ENCODE measurements at places on chromosomes 5 and 9.

- peak; percentile 68 for DNase-seq
These were observed 4.2 kb upstream of the ENTPD8 start for GRCh38 chr9:137445275-137445807.

GRCh38 chr9:35162605-35163315 is 951 bp downstream of the UNC13B start:
- DNase-seq: no peak

- no peak for DNase-seq
These were observed 83.3 kb downstream of the ZNF354C start for GRCh38 chr5:179143446-179143845.

DNA sequence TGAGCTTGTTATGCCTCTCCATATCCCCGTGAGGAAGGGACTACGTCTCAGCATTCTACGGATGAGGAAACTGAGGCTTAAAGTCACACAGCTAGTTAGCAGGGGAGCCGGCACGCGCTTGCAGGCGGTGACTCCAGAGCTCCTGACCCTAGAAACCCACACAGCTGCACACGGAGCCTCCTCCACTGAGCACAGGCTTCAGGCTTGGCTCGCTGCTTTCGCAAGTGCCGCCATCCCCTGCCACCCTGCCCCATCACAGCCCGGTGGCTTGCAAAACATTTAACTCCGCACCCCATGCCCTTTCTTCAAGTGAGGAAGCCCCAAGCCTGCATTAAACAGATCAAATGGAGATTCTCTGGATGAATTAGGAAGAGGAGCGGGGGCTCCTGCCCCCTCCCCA is 138.3 kb downstream of the HSD17B3 start:
- DNase-seq: no peak

DNA sequence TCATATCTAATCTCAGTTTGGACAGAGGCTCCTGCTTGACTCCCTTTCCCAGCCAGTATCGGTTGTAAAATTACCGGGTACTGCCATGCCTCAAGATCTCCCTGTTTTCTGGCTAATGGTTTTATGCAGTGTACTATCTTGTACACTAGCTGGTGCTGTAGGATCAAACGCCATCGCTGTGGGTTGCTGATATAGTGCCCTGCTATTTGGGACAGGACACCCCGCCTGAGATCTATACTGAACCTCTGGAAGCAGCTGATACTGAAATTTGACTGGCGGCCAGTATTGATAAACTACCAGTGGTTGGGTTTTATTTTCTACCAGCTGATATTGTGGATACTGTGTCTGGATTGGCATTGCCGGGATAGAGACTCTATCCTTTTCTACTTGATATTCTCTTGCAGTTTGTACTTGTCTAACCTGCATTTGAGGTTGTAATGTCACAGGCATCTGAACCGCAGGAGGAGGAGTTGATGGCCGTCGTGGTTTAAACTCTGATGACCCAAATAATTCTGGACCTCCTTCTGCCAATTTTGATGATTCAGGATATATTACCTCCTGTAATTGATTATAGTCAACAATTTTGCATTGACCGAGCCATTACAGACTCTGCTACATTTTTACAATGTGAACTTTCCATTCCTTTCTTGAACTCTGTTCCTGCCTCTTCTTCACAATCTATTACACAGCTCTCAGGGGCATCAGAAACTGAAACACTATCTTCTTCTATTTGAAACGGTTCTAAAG is 112.5 kb upstream of the LARP1 start:
- no peak for DNase-seq

DNA sequence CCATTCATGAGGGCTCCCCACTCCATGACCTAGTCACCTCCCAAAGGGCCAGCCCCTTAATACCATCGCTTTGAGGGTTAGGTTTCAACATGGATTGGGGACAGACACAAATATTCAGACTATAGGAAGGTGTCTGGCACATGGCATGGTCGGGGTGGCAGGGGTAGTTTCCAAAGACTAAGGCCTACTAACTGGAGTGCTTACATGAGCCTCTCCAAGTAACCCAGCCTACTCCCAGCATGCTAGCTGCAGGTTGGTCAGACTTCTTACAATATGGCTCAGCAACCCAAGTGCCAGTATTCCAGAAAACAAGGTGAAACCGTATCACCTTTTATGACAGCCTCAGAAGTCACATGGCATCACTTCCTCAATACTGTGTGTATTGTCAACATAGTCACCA is 19.9 kb upstream of the OTULINL start:
- DNase-seq: no peak

DNA sequence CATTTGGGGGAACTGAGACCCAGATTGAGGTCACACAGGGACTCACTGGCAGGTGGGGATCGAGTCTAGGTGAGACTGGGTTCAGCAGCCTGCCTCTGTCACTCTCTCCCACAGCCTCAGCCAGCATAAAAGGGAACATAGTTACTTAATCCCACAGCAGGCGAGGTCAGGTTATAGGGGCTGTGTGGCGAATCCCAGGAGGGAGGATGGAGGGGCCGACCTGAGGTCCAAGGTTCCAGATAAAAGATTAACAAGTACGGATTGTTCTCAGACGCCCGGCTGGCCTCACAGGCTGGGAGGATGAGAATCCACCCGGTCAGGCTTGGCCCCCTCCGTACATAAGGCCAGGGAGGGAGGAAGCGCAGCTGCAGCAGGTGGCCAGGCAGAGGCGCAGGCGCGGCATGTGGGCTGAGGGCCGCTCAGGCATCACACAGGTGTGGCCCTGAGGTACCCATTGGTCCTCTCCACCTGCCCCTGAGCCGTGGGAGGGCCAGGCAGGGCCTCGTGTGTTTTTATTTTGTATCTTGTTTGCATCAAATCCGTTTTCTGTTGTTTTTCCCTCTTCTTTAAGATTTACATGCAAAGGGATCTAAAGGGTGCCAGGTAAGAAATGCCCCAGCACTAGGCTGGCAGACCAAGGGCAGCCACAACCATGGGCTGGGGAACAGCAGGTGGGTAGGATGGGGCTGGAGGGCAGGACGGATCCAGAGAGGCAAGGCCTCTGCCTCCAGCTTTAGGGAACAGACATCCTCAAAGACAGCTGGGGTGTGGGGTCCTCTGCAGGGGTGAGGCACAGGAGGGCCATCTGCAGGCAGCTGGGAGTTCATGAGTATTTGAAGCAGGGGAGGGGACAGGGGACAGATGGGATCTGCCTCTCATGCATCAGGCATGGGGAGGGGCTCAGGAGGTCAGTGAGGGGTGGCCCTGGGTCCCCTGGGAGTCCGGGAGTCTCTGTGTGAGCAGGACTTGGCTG is 3.6 kb downstream of the SUSD3 start:
- DNase-seq: no peak

DNA sequence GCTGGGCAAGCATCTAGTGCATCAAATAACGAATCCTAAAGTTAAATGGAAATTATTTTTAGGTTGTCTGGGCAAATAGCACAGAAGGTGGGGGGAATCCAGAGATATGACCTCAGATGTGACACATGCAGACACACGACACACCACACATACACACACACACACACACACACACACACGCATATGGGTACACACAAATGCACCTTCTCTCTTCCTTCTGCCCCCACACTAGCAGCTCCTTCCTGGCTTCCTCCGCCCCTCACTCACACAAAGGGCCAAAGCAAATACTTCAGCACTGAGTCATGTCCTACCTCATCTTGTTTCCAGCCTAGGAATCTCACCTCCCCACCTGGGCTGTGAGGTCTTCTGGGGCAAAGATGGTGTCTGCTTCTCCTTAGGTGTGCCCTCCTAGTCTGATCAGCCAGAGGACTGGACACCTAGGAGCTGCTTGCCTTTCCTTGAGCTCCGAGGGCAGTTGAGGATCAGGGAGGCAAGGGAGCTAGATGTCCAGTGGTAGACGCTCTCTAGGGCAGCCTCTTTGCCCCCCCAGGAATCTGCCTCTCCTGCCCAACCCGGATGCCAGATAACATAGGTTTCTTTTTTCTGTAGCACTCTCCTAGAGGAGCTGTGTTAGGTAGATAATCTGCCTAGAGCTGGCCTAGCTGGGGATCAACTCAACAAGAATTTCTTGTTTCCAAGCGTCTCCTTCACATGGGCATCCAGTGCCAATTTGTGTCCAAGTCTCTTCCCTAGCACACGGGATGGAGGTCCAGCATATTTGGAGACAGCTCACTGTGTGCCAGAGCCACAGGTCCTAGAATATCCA is 14.3 kb upstream of the JADE2 start:
- no peak for DNase-seq

DNA sequence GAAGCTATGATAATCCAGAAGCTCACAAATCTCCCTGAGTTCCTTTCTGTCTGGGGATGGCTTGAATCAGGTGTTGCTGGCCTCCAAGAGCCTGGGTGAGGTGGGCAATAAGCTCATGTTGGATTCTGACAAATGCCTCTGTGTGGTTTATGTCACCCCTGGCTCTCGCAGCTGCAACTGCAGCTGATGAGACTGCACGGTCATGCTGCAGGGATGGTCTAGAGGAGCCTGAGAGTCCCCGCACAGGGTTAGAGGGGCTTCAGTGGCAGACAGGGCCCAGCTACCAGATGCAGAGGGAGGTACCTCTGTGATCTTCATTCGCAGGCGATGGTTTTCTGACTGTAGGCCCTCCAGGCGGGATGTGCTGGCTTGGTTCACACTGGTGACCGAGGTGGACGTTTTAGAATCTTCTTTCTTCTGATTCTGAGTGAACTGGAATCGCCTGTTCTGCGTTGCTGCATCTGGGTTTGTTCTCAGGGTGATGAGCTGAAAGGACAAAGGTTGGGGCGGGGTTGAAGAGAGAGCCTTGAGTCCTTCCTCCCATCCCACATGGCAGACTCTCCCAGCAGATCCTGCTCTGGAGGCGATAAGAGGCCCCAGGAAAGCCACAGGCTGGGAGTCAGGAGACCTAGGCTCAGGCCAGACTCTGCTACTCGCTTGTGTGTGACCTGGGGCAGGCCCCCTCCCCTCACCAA is 47.6 kb upstream of the TBC1D2 start:
- DNase-seq: no peak

DNA sequence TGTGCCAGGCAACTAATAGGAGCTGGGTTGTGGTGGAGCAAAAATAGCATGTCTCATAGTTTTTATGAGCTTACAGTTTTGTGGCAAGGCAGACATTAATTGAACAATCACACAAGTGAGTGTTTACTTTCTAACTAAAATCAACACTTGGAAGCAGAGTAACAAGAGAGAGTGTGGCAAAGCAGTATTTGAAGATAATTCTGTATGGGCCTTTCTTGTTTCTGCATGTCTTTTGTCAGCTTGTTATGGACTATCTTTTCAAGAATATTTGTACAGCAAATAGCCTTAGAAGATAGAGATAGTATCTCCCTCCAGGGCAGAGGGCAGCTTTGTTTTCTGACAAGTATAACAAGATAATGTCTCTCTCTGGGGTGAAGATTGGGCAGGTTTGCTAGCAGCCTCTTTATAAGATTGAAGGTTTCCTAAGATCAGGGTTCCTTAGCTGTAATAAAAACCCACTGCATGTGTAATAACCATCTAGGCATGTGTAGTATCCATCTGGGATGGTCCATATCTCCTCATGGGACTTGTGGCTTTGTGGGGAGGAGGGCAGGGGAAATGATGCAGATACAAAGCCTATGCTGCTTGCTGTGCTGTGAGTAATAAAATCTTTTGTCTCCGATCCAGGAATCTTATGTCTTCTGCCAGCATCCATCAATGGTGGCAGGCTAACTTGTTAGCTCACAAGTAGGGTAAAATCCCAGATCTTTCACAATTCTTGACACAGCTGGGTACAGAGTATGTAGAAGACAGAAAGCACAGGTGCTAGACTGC is 479.9 kb downstream of the KDM4C start:
- DNase-seq: no peak
